ENCODE measurements at places on chromosomes 2 and 18.

DNA sequence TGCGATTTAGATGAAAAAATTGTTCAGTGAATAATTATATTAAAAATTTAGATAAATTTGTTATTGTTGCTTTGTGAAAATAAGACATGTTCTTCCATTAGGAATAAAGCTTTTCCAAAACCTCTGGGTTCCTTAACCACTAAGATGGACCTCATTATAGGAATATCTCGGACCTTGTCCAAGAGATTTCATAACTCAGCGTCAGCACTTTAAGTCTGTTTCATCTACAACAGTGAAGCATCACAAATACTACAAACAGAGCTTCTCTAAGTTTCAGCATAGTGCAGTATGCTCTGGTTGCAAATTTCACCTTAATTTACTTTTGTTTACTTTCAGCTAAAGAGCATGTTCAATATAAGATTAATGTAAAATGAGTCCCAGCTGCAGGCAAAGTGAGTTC lies 150.3 kb downstream of the UBE2E3 start:
- no peak for DNase-seq

DNA sequence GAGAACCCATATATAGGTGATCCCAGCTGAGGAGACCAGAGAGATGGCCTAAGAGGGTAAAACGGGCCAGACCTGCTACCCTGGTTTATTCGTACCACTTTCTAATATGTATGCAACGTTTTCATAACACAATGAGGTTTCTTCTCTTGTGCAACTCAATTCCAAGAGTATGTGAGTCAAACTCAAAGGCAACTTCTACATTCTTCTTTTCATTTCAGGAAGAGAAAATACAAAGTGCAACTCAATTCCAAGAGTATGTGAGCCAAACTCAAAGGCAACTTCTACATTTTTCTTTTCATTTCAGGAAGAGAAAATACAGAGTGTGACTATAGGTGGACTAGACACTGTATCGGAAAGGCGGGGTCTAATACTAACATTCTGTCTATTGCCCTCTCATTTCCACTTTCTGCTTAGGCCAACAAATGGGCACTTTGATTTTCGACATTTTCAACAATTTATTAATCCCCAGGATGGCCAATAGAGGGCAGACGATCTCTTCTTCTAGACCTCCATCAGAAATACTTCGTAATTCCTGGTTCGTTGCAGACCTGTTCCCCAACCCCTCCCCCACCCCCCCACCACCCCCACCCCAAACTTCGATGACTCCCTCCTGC lies 3.7 kb upstream of the CRIM1 start:
- no peak for DNase-seq

GRCh38 chr2:37119157-37119556 lies 34.8 kb downstream of the GPATCH11 start:
- DNase-seq = no peak

GRCh38 chr2:479490-480176 lies 191.7 kb upstream of the ALKAL2 start:
- DNase-seq = no peak

GRCh38 chr18:23277399-23277798 lies 142.1 kb downstream of the CABLES1 start:
- DNase-seq = no peak

GRCh38 chr2:216711348-216711747 lies 16.0 kb upstream of the IGFBP5 start:
- DNase-seq = no peak

DNA sequence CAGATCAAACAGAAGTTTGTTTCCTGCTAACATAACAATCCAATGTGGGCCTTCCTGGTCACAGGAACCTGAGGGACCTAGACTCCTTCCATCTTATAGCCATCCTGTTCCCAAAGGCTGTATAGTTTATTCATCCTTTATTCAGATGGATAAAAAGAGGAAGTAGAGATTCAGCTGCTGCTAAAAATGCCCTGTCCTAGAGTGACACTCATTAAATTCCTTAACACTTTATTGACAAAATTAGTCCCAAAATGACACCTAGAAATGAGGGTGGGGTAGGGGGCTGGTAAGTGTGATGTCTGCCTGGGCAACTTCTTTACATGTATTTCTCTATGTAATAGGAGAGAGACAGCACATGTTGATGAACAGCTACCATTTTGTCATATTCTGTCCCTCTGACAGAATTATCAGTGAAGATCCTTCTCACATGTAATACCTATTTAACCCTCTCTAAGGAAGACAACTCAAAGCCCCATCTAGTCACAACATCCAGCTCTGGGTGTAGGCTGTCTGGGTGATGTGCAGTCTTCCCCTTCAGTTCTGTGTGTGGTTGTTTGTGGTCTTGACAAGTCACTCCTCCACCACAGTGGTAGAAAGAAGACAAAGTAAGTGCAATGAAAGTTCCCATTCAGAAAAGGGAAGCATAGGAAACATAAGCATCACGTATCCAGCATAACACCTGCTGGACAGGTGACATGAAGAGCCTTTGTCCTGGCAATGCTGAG lies 253.9 kb upstream of the CNTNAP5 start:
- DNase-seq = no peak

GRCh38 chr18:22214731-22215528 lies 45.5 kb downstream of the GATA6 start:
- no peak for DNase-seq

- DNase-seq = no peak
Measured at GRCh38 chr18:64720781-64721464, 572.0 kb upstream of the LINC00305 start.

GRCh38 chr18:2354292-2354691 lies 217.0 kb downstream of the METTL4 start:
- DNase-seq = no peak

GRCh38 chr2:118710481-118710880 lies 137.0 kb downstream of the EN1 start:
- DNase-seq = no peak

DNA sequence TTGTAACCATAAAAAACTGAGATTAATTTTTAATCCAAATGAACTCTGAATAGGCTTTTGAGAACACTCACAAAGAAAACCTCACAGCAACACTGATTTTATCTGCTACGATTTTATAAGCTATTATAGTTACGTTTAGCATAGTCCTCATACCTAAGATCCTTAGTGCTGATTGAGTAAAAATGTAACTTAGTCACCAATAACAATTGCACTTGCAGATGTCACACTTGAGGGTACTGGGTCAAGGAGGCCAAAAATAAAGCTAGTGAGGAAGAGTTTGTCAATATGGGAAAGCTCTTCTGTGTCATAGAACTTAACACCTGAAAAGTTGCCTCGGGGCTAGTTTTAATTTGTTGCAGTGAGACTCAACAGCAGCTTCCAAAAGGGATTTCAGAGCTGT lies 706.5 kb upstream of the FAM98A start:
- no peak for DNase-seq

DNA sequence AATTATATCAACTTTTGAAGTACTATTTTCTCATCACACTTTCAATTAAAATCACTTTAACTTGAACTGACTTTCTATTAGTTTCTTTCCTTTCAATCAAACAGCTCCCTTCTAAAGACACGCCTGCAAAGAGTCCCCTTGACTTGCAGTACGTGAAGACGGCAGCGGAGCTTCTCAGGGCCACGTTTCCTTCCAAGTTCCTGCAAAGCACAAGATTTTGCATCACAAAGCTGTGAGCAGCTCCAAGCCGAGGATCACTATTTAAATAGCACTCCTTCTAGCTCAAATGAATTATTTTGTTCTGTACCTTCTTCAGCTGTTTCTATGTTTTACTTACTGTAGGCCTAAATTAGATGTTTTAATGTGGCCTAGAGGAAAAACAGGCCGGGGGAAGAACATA lies 30.8 kb downstream of the SH3YL1 start:
- no peak for DNase-seq

GRCh38 chr2:127400533-127400896 lies 12.7 kb upstream of the MAP3K2 start:
- DNase-seq = no peak

DNA sequence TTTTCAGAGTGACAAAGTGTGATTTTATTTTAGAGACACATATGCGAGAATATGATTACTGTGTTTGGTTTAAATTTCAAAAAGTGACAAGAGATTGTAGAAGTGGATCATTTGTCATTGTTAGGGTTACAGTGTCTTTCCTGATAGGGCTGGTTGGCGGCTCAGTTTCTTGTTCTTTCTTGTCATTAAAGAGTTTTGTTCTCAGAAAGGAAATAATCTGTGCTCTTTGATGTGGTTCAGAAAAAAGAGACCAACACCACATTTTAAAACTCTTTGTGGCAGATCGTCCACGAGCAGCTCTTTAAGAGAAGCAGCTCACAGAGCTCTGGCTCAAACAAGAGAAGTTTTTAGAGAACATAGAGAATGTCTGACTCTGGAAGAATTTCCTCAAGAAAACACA lies 45.6 kb upstream of the ZNF532 start:
- DNase-seq = peak; percentile 5

DNA sequence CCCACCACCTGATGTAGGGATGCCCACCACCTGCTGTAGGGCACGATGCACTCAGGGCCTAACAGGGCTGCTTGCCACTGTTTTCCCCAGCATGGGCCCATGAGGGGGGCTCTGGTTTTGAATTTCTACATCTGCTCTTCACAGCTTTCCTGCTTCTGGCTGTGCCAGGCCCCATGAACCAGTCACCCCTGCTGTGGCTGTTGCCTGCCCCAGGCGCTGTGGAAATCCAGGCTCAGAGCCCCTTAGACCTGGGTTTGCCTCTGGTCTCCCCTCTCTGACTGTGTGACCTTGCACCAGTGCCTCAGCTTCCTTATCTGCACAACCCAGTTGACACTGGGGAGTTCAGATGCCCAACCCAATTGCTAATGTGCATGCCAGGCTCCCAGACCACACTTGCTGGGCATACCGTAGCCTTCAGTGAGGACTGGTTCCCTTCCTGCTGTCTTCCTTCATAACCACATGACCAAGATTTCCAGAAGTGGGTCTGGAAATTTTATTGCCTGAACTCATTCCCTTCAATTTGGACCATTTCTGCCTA lies 6.0 kb upstream of the MLPH start:
- no peak for DNase-seq

DNA sequence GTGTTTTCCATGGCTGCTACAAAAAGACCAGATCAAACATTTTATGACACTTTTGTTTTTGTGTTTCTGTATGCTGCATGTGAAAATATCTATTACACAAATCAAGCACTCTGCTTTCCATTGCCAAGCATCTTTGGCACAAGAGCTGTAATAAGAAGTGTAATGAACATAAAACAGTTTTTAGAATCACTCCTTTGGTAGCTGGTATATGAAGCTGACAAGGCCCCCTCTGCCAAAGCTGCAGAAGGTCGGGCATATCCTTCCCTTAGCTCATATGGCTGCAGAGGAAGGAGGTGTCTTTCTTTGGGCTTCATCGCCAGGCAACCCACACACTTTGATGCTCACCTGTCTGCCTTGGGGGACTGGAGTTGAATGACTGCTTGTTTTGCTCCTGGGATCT lies 175.4 kb downstream of the TMEM247 start:
- no peak for DNase-seq

DNA sequence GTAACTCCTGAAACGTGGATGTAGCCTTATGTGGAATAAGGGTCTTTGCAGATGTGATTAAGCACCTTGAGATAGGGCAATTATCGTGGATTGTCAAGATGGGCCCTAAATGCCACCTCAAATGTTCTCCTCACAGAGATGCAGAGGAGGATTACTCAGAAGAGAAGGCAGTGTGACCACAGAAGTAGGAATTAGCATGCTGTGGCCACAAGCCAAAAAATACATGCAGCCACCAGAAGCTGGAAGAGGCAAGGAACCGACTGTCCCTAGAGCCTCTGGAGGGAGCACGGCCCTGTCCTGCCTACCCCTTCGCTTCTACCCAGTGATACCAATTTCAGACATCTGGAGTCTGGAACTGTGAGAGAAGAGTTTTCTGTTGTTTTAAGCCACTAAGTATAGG lies 47.3 kb upstream of the MGAT5 start:
- no peak for DNase-seq

- DNase-seq = no peak
Measured at GRCh38 chr18:3067165-3067661, 54.3 kb upstream of the LPIN2 start.

DNA sequence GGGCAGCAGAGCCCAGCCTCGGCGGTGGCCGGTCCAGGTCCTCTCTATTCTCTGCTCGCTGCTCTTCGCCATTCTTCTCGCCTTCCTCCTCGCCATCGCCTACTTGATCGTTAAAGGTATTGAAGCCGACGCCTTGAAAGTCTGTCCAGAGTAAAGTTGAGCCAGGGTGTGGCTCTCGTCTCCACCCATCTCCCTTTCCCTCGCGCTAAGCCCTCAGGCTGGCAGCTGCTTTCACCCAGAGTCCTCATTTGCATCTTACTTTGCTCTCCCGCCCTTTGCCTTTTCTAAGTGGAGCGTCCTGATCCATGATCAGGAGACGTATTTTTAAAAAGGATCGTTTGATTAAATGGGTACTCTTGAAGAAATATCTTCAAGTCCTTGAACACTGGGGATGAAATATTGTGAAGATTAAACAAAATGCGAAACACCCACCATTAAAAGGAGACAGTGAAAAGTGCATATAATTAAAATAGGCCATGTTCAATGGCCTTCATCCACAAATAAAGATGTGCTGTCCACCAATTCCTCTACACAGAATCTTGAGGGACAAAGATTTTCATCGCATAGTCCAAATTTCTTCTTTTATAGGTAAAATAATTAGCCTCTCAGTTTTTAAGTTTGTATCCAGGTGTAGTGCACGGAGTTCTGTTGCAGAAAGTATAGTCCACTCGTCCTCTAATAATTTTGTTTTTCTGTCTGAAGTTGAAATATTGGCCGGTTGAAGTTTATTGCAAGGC lies 657 bp downstream of the ARL6IP6 start:
- no peak for DNase-seq

DNA sequence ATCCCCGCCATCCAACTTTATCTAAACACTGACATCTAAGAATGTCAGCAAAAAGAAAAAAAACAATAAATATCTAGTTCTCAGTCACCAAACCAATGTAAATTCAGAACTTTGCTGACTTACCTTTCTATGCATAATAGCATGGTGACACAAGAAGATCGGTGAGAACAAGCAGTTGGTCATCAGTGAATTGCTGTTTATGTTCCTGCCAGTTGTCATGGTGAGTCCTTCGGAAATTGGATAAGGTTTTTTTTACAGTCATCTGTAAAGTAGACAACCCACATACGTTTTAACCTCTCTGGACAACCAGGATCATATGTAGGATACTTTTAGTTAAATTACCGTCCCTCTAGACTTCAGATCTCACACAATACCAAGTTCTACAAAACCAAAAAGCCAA lies 6.2 kb upstream of the GPR75 start:
- no peak for DNase-seq

GRCh38 chr2:149648282-149649030 lies 60.9 kb upstream of the MMADHC start:
- no peak for DNase-seq

DNA sequence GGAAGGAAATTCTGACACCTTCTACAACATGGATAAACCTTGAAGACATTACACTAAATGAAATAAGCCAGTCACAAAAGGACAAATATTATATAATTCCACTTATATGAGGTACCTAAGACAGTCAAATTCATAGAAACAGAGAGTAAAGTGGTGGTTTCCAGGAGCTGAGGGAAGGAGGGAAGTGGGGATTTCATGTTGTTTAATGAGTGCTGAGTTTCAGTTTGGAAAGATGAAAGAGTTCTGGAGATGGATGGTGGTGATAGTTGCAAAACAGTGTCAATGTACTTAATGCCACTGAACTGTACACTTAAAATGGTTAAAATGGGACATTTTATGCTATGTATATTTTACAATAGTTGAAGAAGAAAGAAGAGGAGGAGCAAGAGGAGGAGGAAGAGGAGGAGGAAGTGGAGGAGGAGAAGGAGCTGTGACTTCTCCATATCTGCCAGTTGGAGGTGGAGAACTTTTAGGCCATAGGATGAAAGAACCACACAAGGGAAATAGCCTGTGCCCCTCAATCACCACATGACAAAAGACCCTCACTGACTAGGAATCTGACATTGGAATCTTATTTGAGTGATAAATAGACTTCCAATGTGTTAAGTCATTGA lies 55.3 kb upstream of the LGALSL start:
- no peak for DNase-seq

- DNase-seq = no peak
Measured at GRCh38 chr2:85468096-85468703, 49.7 kb downstream of the SH2D6 start.
